Hepatocyte (in vitro differentiated cells): ENCODE measurements at places on chromosomes 1 and 21. TPM values are rescaled to one million over a fixed set of nuclear protein-coding genes. Genes with fewer than 3 reads are reported as not detected.

KCTD3 gene
- 55.3 and 61.2 TPM in 2 replicates for total RNA-seq

GRCh38 chr1:12275370-12275769 lies 45.5 kb downstream of the VPS13D start:
- peak; percentile 39 for DNase-seq

KIAA0040 gene
- total RNA-seq = 8.1 and 8.3 TPM in 2 replicates

TTC22 gene
- 8.1 and 8.5 TPM in 2 replicates for total RNA-seq

DNA sequence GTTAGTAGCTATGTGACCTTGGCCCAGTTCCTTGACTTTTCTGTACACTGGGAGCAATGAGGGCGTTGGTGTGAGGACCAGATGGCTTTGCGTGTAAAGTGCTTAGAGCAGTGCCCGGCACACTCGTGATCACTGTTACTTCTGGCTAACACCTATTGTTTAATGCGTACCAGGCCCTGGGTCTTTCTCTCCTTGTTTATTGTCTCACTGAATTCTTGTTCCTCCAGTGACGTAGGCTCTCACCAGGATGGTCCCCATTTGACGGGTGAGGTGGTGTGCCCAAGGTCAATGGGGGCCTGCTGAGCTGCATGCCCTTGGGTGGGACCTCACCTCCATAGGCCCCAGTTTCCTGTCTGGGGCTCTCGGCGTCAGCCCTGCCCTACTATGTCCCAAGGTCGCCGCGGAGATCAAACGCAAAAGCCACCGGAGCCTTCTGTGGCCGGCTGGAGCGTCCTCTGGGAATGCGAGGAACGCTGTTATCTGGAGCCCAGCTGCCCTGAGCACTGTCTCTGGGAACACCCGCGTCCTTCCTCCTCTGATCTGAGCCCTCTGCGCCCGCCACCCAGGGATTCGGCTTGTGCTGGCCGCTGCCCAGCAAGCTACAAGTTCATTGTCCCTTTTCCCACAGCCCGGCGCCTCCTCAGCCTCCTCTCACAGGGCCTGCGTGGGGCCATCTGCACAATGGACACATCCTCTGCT lies 28.9 kb downstream of the ALPL start:
- DNase-seq = no peak
